Small intestine (tissue), 16 donors: ENCODE measurements at places on chromosomes 2 and 18.

GRCh38 chr2:225437319-225437718 is 37.8 kb downstream of the NYAP2 start:
- DNase-seq: no peak

GRCh38 chr2:6310256-6311215 is 555.2 kb downstream of the CMPK2 start:
- peak; percentile 5 for DNase-seq

DNA sequence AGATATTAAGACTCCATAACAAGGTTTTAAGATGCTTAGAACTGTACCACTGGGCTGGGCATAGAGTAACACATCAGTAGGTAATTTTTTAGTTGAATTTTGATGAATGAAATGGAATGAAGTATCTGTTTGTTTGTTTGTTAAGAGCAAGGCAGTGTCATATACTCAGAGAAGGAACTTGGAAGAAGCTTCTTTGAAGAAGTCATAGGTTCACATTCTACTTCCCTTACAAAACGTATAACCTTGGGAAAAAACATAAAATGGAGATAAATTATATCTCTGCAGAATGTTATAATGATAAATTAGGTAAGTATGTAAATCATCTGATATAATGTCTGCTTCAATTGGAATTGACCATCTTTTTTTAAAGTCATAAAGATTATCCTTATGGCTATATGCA is 122.1 kb upstream of the SLC39A10 start:
- no peak for DNase-seq

GRCh38 chr2:144288438-144288837 is 231.5 kb downstream of the ZEB2 start:
- no peak for DNase-seq

GRCh38 chr2:240628808-240629618 is 3.7 kb downstream of the GPR35 start:
- no peak for DNase-seq

GRCh38 chr2:215000721-215001120 is 137.7 kb downstream of the ABCA12 start:
- DNase-seq: no peak

- DNase-seq: no peak
Measured at GRCh38 chr2:102603904-102604303, 15.4 kb upstream of the SLC9A2 start.

DNA sequence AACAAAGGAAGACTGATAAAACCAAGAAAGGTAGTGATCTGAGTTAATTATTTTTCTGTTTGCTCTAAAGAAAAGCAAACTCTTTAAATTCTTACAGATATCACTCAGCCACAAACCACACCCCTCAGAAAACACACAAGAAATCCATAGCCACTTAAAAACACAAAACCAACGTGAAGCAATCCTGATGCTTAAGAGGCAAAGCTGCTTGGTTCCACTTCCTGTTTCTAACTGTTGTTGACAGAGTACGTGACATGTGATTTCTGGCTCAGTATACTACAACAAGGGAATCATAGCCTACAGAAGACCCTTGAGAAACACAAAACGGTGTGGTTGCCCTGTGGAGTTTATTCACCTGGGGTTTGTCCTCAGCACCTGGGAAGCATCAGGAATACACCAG is 240.9 kb upstream of the APCDD1 start:
- DNase-seq: peak; percentile 26

DNA sequence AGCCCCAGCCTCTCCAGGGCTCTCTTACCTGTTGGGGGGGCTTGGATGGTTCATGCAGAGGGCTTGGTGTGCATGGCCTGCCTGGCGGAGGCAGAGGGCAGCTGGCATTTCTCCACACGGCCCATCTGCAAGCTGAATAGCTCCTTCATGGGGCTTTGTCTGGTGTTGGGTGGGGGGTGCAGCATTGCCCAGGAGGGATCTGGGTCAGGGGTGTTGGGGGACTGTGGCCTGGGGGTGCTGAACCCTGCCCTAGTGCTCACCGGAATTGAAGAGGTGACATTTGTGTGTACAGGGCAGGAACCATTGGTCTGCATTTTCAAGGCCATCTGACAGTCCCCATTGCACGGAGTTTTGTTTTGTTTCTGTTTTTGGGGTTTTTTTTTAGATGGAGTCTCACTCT is 58.8 kb upstream of the HAAO start:
- DNase-seq: no peak

DNA sequence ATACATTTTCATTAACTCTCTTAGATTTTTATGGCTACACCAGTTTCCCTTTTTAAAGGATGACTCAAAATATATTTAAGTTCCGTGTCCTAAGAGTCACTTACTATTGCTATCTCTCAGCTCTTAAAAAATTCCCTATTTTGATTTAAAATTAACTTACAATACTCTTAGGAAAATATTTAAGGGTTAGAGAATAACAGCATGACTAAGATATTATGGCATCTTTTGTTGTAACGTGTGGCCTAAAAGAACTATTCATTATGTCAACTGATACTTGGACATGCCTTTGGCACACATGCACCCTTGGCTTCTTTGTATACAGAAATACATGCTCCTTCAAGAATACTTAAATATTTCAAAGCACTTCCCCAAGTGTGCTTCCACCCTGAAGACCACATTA is 42.3 kb downstream of the SCN3A start:
- no peak for DNase-seq

- no peak for DNase-seq
Measured at GRCh38 chr2:67888351-67889005, 174.3 kb downstream of the C1D start.

- DNase-seq: peak; percentile 75
Measured at GRCh38 chr2:14633061-14633460, 544 bp downstream of the LRATD1 start.

DNA sequence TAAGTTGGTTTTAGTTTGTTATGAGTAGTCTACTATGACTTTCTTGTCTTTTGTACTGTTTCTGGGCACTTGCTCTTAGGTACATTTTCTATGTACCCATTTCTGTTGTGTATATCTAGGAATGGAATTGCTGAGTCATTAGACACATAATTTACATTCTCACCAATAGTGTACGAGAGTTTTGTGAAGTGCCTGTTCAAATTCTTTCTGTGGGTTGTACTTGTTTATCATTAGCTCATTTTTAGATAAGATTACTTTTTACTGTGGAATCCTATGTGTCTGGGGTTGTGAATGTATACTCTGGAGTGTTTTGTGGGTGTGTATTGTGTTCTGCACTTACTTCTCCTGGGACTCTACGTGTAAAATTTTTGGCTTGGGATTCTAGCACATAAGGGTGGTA is 36.6 kb upstream of the CD28 start:
- DNase-seq: no peak

DNA sequence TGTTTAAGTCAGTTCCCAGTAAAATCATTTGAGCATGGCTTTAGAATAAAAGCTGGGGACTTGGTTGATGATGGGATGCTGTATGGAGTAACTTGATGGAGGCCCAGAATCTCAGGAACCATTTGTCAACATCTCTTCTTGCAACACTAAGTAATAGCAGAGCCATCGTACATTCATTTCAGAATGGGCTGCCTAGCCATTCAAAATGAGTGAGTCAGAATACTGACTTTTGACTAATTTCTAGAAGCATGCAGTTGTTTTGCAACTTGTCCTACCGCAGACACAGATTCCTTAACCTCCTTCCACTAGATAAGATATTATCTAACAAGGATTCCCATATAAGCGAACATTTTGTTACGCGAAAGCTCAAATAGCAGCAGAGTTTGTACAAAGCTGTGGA is 229.5 kb downstream of the CNTNAP5 start:
- no peak for DNase-seq

DNA sequence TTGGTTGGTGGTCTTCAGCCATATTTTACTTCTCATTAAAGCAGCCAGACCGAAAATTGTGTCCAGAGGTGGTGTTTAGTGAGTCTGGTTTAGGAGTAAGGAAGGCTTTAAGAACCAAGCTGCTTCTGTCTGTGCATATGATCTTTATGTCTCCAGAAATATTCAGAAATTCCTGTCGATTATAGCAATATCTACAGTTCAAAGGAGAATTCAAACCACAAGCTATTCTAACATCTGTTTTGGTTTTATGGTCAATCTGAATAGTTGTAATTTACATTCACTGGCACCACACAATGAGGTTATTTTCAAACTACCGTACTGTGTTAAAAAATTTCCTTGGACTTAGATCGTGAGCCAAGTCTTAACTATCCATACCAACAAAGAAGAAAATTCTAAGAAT is 11.3 kb downstream of the UPP2 start:
- no peak for DNase-seq

- peak; percentile 34 for DNase-seq
Measured at GRCh38 chr18:76426737-76427305, 68.2 kb downstream of the ZNF516 start.

GRCh38 chr2:72036595-72036994 is 111.1 kb downstream of the CYP26B1 start:
- DNase-seq: no peak

GRCh38 chr2:11132036-11132671 is 23.1 kb upstream of the SLC66A3 start:
- no peak for DNase-seq

GRCh38 chr2:54672590-54673456 is 50.6 kb upstream of the EML6 start:
- DNase-seq: no peak

DNA sequence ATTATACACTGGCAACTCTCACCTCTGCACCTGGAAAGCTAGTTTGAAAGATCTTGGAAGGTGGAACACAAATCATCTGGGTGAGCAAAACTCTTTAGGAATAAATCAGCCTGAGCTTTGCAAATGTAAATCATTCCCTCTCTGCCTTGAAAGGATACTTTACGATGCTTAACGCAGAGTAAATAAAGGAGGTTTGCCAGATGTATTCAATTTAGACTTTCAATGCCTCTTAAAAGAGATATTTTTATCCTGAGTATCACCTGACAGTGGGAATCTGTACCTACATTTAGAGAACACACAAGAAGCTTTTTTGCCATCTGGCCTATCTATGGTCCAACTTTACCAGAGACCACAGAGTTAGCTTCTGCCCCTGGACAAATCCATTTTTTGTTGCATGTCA is 983.2 kb upstream of the CDH2 start:
- DNase-seq: no peak

DNA sequence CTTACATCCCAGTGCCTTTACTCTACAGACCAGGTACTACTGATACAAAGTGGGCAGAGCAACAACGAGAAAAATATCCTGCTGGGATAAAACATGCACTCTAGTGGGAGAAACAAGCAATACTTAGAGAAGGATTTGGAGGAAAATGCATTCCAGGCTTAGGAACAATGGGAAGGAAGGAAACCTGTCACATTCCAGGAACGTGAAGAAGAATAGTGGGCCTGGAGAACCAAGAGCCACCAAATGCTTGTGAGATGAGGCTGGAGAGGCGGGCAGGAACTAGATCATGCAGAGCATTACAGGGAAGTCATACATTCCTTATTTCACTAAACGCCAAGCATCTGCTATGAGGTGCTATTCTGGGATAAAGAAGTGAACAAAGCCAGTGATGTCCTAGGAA is 342.3 kb downstream of the DCC start:
- no peak for DNase-seq

DNA sequence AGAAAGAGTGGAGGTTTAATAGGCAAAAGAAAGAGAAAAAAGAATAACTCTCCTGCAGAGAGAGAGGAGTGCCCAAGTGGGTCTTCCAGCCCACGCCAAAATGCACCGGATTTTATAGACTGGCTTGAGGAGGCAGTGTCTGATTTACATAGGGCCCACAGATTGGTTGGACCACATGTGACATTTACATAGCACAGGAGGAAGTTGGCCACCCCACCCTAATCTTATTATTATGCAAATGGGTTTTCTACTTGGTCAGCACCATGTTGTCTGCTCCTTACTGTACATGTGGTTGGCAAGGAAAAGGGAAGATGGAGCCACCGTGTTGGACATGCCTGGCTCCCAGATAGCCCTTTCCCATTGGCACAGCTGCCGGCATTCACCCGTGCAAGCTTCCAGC is 56.8 kb downstream of the SP110 start:
- DNase-seq: no peak

GRCh38 chr2:122469147-122469546 is 713.7 kb downstream of the TSN start:
- no peak for DNase-seq

- no peak for DNase-seq
Measured at GRCh38 chr2:227095346-227095745, 68.7 kb downstream of the COL4A4 start.

DNA sequence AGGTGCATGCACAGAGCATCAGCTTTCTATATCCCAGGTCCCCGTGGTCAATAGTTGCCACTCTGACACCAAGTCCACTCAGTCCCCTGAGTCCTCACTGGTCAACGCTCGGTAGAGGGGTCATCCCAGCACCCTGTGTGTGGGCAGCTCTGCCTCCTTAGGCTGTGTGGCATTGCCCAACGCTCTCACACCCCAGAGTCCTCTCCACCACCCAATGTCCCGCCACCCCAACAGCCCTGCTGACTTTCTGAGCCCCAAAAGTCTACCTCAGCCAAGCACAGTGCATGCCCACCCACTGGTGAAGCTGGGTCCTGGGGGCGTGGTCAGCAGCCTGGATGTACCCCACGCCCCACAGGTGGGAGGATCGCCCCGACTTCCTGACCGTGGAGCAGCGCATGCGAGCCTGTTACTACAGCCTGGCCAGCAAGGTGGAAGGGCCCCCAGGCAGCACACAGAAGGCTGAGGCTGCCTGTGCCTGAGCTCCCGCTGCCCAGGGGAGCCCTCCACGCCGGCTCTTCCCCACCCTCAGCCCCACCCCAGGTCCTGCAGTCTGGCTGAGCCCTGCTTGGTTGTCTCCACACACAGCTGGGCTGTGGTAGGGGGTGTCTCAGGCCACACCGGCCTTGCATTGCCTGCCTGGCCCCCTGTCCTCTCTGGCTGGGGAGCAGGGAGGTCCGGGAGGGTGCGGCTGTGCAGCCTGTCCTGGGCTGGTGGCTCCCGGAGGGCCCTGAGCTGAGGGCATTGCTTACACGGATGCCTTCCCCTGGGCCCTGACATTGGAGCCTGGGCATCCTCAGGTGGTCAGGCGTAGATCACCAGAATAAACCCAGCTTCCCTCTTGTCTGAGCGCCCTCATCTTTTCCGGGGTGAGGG is 25.9 kb downstream of the ZAP70 start:
- DNase-seq: no peak

DNA sequence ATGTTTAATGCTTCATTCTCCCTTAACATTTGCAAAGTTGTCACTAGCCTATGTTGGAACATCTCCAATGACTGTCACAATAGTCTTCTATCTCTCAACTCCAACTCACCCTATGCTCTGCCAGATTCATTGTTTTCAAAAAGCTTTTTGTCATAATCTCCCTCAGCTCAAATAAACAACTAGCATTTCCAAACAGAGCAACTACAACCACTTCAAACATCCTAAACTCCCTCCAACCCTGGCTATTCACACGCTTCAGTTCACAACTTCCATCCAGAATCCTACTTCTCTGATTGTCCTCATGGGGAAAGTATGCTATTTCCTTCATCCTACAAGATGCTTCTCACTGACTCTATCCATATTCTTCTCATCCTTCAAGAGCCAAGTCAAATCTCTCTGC is 139.2 kb upstream of the VRK2 start:
- no peak for DNase-seq

- no peak for DNase-seq
Measured at GRCh38 chr2:74593826-74594772, 39.6 kb downstream of the DOK1 start.

GRCh38 chr2:222052934-222053367 is 245.8 kb downstream of the PAX3 start:
- DNase-seq: peak; percentile 10
